Left renal pelvis (tissue), 4 donors: ENCODE measurements at places on chromosomes 11 and 22. TPM values are rescaled to one million over a fixed set of nuclear protein-coding genes. Genes with fewer than 3 reads are reported as not detected.

The RIN1 gene
- 1.7 TPM for polyA plus RNA-seq

The LIN7C gene
- 26.0 TPM for polyA plus RNA-seq

The CENPM gene
- 15.6 TPM for polyA plus RNA-seq

The LRRC32 gene
- polyA plus RNA-seq: 68.3 TPM

The TIGD3 gene
- 0.49 TPM for polyA plus RNA-seq

The PIK3IP1 gene
- 13.5 TPM for polyA plus RNA-seq

DNA sequence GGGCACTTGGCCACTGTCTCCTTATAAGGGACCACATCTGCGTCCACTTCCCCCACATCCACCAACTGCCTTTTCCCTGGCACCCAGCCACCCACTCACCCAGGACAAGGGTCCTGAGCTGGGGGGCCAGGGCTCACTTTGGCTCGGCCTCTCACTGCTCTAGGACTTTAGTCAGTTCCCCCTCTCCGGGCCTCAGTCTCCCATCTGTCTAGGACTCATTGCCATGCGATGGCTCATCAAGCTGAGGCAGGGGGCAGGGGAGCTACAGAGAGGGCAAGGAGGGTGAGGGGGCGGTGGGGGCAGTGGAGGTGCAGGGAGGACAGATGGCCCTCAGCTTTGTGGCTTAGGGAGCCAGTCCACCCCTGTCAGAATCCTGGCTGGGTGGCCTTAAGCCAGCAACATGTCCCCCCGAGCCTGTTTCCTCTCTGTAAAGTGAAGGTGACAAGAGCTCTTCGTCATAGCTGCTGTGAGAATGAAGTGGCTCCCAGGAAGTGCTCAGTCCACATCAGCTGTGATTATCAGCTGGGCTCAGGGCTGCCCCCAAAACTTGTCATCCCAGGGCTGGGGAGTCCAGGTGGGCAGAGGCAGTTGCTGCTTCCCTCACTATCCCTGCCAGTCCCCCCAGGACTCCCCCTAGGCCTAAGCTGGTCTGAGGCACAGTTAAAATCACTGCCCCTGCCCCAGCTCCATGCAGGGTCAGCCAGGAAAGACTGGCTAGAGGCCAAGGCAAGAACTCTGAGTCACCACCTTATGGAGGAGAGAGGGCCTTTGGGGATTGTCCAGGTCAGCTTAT, 14.9 kb downstream of the RAC2 start:
- DNase-seq: no peak

- DNase-seq: no peak
Observed at GRCh38 chr11:15662285-15662684, 547.6 kb downstream of the INSC start.

GRCh38 chr11:72814286-72815109, at the start of gene ATG16L2:
TSS of gene ATG16L2 (plus strand) at chr11:72814411. CDS start at chr11:72814446, 35 bp downstream.
- peak; percentile 74 for DNase-seq

DNA sequence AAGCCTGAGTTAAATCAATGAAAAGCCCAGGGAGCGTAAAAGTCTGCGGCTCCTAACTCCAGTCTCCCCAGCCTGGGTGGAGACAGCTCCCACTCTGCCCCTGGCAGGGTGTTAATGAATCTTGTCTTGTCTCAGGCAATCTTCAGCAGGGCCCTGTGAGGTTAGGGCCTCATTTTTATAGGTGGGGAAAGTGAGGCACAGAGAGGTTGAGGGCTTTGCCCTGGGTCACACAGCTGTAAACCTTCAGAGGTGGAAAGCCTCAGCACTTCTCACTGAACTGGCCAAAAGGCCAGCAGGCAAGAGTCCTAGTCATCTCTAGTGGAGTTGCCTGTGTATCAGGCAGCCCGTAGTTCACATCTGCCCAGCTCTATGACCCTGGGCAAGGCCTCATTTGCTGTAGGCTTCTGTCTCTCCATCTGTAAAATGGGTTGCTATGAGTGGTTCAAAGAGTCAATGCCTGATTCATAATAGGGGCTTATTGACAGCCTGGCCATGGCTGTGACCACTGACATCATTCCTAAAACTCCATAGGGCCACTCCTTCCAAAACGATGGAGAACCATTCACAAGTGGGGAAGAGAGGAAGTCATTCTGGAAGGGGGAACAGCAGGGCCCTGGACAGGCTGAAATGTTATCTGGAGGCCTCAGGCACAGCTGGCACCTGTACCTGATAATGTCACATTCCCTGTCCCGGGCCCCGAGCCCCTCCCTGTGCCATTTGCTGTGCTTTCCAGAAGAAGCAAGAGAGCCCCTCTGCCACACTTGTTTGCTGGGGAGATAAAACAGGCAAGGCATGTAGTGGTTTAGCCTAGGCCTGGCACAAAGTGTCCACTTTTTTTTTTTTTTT, 6.0 kb downstream of the CBX7 start:
- DNase-seq: no peak

DNA sequence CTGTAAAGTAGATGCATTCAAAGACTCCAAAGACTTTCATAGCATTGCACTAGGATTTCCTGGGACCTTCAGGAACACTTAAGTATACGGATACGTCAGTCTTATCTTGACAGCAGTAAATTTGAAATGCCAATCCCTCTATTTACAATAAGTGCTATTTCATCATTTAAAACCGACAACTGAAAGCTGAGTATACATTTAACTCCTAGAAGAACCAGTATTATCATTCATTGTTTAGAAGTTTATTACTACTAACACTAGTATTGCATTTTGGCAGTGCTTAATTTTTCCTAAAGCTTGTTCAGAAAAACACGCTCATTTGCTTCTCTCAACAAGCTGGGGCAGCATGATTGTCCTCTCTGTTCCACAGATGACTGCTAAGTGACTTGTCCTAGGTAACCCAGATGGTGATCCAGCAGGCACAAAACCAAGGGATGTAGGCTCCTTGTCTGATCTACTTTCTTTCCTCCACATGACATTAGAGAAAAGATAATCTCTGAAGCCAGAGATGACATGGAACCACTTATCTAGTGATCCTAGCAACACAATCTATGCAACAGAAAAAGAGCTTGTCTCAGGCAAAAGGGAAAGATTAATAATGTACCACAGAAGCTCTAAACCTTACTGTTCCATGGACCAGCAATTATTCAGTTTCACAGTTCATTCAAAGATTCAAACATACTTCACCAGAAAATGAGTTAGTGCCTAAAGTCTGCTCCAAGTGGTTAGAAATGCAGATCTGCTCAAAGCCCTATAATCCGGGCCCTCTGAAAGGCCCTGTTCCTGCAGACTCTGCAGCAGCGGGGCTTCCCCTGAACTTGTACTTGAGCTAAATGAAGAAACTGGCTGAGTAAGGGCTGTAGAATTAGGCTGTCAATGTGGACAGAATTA, 5.2 kb downstream of the MAML2 start:
- DNase-seq: no peak

DNA sequence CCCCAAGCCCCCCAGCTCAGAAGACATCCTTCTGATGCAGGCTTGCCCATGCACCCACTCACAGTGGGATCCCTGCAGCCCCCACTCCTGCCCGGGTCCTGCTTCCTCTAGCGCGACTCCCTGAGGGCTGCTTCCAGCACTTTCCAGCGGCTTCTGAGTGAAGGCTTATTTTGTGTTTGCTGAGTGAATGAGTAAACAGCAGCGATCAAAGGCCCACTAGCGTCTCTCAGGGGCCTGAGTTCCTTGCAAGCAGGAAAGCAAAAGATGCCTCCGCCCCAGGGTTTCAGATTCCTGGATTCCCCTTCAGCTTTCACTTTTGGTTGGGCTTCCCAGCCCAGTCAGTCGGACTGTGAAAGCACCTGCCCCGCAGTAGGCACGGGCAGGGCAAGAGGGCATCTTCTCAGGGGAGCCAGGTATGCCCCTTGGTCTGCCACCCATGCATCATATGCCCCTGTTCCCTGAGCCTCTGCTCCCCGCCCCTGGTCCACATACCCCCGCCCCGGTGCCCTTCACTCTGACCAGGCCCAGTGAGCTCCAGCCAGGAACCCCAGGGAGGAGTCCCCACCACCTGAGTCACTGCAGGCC, 9.2 kb downstream of the FADD start:
- DNase-seq: no peak

DNA sequence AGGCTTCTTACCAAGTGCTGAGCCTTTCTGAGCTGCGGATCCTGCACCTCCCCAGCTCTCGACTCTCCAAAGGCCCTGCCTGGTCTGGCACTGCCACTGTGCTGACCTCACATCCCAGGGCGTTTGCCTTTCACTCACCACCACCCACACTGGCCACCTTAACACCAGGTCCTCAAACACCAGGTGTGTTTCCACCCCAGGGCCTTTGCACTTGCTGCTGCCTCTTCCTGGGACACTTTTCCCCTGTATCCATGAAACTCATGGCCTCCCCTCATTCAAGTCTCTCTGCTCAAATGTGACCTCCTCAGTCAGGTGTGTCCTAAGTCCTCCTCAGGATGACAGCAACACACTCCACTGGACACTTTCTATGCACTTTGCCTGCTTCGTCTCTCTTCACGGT, 51.4 kb upstream of the ANO1 start:
- no peak for DNase-seq

DNA sequence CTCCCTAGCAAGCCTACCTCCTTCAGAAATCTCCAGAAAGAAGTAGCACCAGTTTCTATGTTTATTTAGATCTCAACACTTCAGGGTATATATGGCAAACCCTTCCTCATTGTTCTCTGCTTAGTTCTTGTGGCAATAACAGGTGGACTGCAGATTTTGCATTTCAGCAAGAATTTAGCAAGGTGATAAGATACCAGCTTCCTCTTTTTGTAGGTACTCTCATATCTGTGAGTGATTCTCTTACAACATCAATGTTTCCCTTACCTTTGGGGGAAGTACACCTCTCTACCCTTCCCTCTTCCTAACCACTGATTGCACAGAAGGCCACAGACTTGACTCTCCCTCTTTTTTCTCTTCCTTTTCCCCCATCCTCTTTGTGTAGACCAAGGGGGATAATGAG, 230.9 kb upstream of the SESN3 start:
- DNase-seq: no peak

DNA sequence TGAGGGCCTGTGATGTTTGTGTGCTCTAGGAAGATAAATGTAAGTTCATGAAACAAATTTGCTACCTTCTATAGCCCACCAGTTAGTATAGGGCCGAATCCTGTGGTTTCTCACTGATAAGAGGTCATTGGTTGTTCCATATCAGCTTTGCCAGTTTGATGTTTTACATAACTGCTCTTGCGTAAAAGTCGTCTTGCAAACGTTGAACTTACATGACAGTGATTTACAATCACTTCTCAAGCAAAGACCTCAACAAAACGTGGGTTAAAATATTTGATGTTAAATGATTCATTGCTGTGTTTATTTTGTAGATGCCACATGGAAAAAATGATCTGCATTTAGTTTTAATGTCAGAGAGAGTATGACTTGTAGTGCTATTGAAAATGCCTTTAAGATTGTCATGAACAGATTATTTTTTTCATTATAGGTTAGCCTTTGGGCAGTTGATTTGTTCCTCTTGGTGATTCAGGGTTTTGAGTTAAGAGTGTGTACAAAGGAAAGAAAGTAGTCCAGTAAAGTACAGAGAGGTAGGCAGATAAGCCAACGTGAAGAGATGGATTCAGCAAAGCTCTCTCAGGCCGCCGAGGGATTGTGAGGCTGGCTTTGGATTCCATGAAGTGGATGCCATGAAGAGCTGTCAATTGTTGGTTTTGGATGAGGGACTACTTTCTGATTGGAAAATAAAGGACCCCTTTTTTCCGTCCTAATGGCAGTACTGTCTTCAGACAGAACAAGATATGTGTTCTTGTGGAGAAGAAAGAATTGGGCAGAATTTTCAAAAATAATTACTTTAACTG, 2.6 kb downstream of the EWSR1 start:
- no peak for DNase-seq
